CD4-positive, alpha-beta T cell treated with Interferon gamma for 1 hour (primary cell): ENCODE measurements at places on chromosomes 1 and 21.

DNA sequence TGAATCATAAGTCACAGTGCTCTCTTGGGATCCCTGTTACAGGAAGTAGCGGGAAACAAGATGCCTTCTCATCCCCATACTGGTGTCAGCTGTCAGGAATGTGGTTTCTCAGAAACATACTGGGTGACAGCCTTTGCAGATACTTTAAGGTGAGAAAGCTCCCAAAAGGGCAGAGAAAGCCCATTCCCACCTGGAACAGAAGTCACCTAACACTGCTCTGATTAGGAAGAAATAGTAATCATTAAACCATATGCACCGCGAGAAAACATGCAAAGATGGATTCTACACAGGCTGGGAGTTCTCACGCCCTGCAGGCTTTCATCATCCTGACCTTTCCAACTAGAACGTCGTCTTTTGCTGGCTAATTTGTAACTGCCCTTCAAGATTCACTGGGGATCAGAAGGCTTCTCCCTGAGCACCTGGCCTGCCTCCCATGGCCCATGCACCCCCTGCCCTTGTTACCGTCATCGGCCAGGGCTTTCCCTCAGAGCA lies 46.2 kb upstream of the SLC44A3 start:
- no peak for DNase-seq

GRCh38 chr1:6489383-6489765 lies 2.1 kb downstream of the PLEKHG5 start:
- DNase-seq: no peak

- no peak for DNase-seq
Observed at GRCh38 chr21:36966821-36967768, 626 bp upstream of the HLCS start.

GRCh38 chr1:3004285-3005205 lies 16.7 kb upstream of the ACTRT2 start:
- no peak for DNase-seq

DNA sequence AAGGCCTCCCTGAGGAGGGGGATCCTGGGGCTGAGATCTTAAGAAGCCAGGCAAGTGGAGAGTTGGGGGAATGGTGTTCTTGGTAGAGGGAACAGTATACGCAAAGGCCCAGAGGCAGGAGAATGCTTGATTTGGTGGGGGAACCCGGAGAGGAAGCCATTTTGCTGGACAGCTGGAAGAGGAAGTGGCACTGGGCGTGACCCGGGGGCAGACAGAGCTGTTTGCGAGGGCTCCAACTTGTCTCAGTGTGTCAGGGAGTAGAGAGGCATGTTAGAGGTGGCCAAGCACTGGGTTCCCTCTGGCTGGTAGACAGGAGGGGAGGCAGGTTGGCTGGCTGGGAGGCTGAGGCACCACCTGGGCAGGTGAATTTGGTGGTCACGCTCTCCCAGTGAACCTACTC lies 96.3 kb upstream of the ACTL8 start:
- peak; percentile 32 for DNase-seq

DNA sequence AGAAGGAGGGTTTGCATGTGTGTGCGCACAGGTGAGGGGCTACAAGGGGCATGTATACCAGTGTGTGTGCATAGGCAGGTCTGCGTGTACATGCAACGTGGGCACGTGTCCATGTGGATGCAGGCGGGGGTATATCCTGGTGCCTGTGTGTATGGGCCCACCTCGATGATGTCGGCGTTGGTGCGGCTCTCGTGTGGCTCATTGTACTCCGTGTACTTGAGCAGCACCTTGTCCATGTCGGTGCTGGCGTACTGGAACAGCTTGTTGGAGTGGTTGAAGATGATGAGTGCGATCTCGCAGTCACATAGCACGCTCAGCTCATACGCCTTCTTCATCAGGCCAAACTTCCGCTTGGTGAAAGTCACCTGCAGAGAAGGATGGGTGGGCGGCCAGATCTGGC lies 18.3 kb downstream of the MEF2D start:
- no peak for DNase-seq

DNA sequence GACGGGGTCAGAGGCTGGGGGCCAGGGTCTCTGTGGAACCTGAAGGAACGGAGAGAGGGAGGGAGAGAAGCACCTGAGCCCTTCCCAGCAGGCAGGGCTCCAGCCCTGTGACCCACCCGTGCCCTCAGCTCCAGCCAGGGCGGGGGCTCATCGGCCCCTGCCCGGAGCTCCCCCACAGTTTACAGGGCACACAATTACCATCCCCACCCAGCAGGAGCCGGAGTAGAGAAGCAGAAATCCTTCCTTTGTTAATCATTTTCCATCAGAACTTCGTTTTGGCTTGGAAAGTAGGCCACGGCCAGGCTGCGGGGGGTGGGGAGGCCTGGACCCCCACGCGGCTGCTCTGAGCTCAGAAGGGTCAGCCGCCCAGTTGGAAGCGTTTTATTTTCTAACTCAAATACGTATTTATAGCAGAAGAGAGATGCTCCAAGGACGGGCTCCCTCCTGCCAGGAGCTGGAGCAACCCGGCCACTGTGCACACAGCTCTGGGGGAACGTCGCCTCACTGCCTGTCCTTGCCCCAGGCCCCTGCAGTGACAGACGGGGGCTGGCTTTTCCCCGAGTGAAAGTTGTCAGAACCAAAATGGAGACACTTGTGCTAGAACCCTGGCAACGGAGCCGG lies 42.7 kb upstream of the ADARB1 start:
- DNase-seq: no peak

- peak; percentile 43 for DNase-seq
Observed at GRCh38 chr1:159829273-159829634, 2.6 kb downstream of the SLAMF8 start.

- DNase-seq: no peak
Observed at GRCh38 chr1:230821346-230821745, 47.0 kb downstream of the C1orf198 start.

DNA sequence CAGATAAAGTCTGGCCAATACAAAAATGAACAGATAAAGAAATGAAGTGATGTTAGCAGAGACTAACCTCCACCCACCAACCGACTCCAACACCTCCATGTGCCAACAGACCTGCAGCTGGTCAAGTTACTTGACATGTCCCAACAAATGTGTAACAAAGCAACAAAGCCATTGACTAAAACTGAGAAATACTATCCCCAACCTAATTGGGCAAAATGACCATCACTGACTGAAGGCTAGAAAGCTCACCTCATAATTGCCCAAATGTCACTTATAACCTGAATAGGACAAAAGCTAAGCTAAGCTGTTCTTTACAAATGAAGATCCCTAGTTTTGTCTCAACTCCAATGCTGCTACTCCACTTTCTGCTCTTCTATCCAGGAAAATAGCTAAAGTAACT lies 7.5 kb downstream of the KDM5B start:
- DNase-seq: no peak

GRCh38 chr1:246565751-246566127 lies 322 bp downstream of the TFB2M start:
- no peak for DNase-seq

DNA sequence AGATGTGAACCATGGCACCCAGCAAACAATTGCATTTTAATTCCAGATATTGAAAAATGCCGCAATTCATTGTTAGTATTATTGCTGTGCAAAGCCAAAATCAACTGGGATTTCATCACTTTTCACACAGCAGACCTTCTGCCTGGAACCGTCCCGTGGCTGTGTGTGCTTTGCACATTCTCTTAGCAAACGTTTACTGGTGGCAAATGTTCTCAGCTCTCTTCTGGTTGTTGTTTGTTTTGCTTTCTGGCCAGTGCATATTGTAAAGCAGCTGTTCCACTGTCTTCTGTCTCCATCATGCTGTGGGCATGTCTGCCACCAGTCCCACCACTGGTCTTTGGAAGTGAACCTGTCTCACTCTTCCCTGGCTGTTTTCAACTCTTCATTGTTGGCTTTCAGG lies 19.8 kb upstream of the TTLL10 start:
- no peak for DNase-seq

- DNase-seq: no peak
Observed at GRCh38 chr1:62386351-62387121, 50.3 kb upstream of the USP1 start.

- no peak for DNase-seq
Observed at GRCh38 chr1:101161619-101162018, 75.2 kb upstream of the S1PR1 start.

DNA sequence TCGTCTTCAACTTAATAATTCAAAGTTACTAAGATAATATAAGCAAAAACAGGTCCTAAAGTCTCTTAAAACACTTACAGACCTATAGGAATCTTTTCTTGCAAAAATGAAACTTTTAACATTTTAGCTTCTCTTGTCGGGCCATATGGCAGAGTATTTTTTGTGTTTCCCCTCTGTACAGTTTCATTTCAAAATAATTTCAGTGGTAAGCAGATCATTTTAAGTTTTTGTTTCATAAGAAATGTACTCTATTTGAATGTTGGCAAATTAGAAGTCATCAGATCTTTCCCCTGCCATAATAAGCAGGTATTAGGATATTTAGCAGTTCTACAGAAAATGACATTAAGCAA lies 37.9 kb downstream of the RGL1 start:
- DNase-seq: no peak

GRCh38 chr1:46522184-46522968 lies 29.1 kb downstream of the KNCN start:
- no peak for DNase-seq

- no peak for DNase-seq
Observed at GRCh38 chr1:105686874-105687690, 1369.4 kb upstream of the PRMT6 start.
